ENCODE measurements at places on chromosomes 6 and 20.

GRCh38 chr20:37207171-37207570 lies 27.8 kb upstream of the MROH8 start:
- no peak for DNase-seq

GRCh38 chr6:109922851-109923250 lies 55.3 kb upstream of the GPR6 start:
- no peak for DNase-seq

DNA sequence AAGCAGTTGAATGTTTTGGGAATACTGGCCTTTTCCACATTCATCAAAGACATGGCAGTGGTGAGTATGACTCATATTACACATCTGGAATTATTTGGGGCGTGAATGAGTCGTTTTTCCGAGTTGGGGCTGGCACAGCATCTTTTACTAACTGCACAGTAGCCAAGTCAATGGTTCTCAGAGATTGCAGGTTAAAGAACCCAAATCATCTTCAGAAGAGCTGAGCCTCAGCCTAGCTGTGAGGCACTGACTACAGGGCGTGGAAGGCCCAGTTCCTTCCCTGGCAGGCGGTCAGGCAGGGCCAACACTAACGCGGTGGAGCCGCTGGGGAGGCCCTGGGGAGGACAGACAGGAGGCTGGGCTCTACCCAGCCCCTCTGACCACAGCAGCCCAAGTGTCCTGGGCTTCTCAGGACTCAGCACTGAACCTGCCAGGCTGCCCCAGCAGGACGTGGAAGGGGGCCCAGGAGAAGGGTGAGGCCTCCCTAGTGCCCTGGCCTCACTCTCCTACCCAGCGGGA lies 20.1 kb upstream of the HELZ2 start:
- no peak for DNase-seq

- no peak for DNase-seq
Observed at GRCh38 chr6:158143700-158144099, 24.4 kb downstream of the SERAC1 start.

- DNase-seq, result no peak
Observed at GRCh38 chr20:46113113-46113470, 5.0 kb upstream of the CD40 start.

DNA sequence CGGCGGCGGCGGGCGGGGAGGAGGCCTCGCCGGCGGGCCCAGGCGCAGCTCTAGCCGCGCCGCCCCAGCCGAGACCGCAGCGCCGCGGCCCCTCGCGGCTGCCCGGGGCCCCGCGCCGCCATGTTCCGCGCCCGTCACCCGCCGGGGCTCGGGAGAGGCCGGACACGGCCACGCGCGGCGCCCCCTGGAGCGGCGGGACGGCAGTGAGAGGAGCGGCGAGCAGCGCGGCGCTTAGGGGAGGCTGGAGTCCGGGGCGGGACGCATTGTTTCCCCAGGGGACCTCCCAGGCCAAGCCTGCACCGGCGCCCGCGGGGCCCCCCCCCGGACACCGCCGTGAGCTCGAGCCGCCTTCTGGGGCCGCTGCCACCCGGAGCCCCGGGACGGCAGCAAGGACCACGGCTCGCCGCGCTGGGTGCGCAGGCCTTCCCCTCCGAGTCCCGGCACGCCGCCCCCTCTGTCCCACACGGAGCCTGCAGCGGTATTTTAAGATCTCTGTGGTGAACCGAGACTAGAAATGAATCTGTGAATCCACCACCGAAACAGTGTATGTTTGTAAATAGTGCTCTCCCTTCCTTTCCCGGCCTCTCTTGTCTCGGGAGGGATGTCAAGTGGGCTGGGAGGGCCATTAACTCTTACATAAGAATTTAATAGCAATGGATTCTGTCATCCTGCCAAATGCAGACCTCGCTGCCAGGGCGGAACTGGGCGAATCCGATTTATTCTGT lies 424 bp upstream of the KIF13A start:
- peak; percentile 81 for DNase-seq

GRCh38 chr6:142960098-142960497 lies 15.1 kb upstream of the HIVEP2 start:
- DNase-seq, result no peak

GRCh38 chr6:6826095-6826901 lies 237.8 kb downstream of the LY86 start:
- peak; percentile 47 for DNase-seq

- no peak for DNase-seq
Observed at GRCh38 chr6:125792680-125793079, 1.9 kb downstream of the NCOA7 start.

DNA sequence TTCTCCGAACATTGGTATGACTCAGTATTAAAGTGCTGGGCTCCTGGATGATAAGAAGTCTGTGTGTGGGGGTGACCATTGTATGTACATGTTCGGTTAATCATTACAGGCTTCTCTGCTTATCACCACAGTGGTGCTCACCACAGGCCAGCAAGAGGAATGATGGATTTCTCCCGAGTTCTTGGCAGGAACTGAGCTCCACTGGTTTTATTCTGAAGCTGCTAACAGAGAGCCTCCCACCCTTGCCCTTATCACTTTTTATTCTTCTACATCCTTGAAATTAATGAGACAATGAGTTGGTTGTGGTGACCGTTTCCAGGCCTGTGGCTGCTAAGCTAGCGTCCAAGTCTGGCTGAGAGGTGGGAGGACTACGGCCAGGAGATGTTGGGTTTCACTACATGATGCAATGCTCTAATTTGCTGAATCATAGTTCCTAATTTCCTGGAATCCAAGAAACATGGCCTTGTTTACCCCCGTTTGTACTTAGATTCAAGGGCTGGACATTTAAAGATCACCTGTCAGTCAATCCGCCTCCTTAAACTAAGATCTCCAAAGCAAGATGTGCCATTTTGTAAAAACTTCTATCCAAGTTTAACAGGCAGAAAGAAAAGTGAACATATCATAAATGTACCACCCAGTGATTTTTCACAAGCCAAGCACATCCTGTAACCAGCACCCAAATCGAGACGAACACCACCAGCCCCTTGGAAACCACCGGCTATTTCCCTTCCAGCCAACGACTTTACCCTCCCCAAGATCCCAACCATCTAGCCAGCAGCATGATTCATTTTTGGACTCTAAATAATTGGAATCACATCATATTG lies 172.5 kb downstream of the FOXA2 start:
- no peak for DNase-seq

DNA sequence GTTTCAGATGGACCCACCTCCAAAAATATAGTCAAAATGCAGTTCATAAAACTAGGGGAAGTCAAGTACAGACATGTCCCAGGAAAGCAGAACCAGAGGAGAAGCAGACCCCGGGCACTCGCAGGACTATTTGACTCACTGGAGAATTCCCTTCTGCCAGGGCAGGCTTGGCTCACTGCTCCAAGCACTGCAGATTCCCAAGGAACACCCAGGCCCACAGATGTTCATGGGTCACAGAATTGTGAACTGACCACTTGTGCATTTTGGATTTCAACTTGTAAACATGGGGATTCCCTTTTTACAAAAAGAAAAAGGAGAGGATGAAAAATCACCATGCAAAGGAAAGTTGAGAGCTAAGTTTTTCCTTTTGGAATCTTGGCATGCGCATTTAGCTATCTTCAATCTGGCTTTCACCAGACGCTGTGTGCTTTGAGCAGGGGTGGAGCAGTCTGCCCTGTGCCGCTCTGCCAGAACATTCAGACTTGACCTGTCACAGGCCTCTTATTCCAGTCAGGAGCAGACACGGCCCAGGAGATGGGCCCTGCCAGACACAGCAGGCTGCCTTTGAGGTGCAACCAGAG lies 237.5 kb upstream of the TAB2 start:
- DNase-seq, result no peak

DNA sequence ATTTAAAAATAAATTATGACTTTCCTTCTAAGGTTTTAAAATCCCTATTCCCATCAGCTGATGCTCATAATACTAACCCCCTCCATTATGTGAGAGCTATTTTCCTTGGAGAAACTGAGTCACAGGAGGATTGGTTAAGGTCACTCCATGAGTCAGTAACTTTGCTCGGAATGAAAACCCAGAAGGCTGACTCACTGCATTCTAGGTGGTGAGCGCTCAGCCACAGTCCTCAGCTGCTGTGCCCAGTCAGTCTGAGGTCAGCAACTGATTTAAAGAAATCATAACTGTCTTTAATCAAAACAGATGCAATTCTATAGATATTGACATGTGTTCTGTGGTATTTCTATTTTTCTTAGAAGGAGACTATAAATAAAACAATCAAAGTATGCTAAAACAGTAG lies 359.2 kb downstream of the GJA1 start:
- no peak for DNase-seq

DNA sequence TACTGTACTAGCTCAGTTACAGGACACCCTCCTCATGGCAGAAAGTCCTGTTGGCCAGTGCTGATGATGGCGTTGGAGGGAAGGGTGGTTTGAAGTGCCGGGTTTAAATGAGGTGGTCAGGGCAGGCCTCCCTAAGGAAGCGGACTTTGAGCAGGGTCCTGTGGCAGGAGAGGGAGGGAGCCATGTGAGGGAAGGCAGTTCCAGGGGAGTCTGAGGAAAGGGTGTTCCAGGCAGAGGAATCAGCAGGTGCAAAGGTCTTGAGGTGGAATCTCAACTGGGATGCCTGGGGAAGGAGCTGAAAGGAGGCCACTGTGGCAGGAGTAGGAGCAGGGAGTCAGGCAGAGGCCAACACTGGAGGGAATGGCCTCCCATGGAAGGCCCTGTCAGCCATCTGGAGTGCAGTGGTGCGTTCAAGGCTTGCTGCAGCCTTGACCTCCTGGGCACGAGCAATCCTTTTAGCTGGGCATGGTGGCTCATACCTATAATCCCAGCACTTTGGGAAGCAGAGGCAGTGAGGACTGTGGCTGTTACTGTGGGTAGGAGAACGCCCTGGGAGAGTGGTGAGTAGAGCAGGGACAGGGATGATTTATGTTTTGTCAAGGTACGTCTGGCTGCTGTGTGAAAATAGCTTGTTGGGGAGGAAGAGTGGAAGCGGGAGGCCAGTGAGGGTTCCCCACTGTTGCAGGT lies 26.2 kb downstream of the VSTM2L start:
- no peak for DNase-seq

DNA sequence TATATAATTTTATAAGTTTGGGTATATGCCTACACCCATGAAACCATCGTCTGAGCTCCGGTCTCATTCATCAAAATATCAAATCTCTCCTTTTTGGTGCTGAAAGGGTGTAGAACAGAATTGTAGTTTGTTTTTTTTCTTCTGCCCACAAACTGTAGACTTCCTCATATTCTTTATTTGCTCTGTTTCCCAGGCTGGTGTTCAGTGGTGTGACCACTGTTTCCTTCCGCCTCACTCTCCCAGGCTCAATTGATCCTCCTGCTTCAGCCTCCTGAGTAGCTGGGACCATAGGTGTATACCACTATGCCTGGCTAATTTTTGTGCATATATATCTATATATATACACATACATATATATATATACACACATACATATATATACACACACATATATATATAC lies 139.6 kb upstream of the HCRTR2 start:
- no peak for DNase-seq

Data from B cell (primary cell).